ENCODE measurements at places on chromosomes 1 and 21.

DNA sequence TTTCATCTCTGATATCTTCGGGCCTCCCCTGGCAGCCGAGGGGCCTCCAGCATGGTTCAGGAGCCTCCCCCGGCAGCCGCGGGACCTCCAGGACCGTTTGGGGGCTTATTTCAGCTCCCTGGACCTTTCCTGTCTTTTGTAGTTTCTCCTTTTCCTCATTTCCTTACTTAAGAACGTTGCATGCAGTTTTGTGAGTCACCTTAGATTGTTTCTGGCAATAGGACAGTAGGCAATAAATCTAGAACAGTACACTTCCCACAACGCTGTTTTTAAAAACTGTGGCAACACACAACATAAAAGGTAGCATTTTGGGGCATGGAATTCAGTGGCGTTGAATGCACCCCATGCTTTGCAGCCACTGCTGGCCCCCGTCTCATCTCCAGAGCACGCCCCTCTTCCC, 24.4 kb downstream of the FAAP20 start:
- DNase-seq, result no peak

- no peak for DNase-seq
These were observed 4.6 kb downstream of the COL9A2 start for GRCh38 chr1:40312238-40313205.

DNA sequence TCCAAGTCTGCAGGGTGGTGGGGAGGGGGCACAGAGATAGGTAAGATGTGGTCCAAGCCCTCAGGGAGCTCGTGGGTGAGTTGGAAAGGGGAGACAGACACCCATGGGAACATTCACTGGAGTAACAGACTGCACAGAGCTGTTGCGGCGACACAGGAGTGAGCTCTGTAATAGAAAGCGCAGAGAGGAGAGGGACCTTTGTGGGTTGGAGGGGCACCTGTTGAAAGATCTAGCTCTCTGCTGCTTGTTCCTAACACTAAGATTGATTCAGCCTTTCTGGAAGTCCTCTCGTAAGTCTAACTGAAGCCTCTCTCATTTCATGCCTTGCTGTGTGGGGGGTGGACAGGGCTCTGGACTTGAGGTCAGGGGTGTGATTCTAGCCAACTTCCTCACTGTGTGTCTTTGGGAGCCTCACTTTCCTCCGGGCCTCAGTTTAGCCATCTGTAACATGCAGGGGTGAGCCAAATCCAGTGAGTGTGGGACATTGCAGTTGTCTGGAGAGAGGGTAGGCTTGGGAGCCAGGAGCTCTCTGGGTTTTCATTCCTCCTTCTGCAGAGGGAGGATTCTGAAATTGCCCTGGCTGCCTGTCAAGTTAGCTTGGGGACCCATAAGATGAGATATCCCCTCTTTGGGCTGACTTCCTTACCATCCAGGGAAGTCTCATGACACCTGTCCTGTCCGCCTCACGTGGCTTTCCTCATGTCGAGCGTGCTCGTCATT, 2.0 kb upstream of the ACOT11 start:
- no peak for DNase-seq

DNA sequence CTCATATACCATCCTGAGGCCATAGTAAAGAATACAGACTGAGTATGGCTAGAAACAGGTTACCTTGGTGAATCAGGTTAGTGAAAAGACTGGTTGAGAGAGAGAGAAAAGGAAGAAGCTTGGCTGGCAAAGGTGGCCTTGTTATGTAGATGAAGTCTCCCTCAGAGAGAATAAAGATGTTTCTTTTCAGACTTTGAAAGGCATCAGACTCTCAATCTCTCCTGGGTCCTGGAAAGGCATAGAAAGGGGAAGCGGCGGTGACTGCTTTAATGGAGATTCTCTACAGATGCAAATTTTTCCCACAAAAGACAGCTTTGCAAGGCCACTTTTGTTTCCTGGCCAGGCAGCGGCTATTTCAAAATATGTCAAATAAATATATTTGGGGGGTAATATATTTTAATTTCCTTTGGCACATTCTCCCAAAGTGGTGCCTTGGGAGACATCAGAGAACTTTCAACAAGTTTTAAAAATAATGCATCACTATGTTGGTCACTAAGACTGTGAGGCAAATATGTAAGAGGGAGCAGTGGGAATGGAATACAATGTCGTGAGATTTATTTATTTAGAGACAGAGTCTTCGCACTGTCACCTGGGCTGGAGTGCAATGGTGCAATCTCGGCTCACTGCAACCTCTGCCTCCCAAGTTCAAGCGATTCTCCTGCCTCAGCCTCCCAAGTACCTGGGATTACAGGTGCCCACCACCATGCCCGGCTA, 46.1 kb downstream of the NPHS2 start:
- DNase-seq, result no peak

DNA sequence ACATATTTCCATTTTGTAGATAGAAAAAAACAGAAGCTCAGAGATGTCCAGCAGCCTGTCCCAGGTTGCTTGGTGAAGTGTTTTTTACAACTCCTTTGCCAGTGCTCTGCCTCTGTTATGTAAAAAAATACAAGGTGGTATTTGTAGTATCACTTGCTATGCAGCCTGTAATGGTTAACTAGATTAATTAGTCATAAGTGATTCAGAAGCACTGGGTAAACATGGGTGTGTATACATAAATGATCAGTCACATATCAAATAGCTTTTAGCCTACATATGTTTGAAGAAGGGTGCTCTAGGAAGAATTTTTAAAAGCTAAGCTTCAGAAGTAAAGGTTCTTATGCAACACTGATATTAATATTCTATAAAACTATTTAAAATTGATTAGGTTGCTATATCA, 70.0 kb upstream of the MAGI3 start:
- no peak for DNase-seq

DNA sequence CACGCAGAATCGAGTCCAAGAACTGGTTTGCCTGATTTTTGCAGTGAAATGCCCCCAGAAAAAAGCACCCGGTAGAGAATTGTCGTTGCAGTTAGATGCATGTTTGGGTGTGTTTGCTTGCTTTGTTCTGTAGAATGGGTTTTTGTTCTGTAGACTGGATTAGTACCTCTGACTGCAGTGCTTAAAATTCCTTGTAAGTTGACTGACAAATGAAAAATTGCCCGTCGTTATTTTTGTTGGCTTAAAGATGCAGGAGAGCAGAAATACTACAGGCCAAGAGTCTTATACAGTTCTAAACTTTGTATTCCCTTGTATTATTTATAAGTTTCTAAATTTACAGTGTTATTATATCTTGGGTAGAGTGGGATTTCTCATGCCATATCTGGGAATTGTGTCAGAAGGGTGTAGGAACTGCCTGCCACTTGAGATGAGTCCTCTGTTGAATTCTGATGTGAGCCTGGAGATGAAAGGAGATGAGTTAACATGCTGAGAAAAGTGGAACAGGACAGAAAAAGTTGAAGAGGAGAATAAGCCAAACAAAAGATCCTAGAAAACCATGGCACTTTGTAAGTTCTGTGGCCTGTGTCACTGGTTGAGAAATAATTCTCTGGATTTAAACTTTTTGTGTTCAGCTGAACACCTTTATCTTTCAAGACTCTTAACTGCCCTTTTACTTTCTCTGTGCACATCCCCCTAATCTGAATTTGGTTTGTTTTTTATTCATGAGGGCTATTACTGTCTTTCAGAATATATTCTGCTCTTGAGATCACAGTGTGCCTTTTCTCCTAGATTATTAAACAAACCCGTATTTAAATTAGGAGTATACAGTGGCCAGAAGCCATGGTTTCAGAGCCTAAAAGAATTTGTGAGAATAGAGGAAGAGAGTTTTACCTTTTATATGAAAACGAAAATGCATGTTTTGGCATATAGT, 1.4 kb downstream of the DESI2 start:
- DNase-seq, result no peak

- DNase-seq, result no peak
These were observed 15.7 kb downstream of the ATP1A4 start for GRCh38 chr1:160167056-160167455.

- DNase-seq, result no peak
These were observed 6.2 kb downstream of the ZRANB2 start for GRCh38 chr1:71074681-71075080.

DNA sequence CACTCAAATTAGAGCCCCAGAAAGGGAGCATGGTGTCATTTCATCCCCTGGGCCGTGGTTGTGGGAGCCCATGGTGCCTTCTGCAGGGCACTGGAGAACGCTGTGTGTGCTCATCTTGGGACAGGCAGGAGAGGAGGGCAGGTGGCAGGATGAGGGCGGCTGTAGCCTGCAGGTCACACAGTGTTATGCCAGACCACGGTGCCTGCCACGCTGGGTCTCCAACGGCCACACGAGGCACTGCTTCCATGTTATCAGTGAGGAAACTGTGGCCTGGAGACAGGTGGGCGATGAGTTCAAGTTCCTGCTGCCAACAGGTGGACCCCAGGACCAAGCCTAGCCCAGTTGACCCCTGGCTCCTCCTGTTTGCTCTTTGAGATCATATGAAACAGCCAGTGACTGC, 21.0 kb downstream of the ABCG1 start:
- DNase-seq, result no peak

DNA sequence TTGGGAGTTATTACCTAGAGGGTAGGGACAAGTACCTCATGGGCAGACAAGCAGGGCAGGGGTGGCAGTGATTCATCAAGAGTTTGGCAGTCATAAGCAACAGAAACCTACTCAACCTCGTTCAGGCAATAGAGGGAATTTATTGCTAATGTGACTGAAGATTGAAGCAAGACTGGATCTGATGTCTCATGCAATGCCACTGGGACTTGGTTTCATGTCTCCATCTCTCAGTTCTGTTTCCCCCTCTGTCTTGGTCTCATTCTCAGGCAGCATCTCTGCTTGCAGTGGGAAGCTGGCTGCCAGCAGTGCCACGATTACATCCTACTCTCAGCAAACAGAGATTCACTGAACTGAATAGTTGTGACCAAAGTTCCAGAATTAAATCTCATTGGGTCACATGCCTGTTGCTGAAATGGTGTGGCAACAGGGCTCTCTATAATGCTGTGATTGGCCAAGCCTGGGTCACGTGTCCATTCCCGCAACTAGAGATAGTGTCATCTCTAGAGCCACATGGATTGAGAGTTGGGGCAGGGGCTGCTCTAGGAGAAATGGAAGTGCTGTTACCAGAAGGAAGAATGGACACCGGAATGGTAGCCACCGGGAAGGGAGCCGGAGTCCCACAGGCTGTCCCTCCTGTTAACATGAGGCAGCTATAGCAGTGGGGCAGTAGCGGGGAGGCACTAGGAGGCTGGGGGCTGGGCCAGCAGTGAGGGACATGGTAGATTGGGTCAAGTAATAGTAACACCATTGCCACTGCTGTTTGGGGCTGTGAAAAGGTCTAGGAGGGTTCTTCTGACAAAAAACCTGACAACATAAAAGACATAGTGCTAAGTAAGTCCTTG, 3.9 kb upstream of the CDC42 start:
- no peak for DNase-seq

DNA sequence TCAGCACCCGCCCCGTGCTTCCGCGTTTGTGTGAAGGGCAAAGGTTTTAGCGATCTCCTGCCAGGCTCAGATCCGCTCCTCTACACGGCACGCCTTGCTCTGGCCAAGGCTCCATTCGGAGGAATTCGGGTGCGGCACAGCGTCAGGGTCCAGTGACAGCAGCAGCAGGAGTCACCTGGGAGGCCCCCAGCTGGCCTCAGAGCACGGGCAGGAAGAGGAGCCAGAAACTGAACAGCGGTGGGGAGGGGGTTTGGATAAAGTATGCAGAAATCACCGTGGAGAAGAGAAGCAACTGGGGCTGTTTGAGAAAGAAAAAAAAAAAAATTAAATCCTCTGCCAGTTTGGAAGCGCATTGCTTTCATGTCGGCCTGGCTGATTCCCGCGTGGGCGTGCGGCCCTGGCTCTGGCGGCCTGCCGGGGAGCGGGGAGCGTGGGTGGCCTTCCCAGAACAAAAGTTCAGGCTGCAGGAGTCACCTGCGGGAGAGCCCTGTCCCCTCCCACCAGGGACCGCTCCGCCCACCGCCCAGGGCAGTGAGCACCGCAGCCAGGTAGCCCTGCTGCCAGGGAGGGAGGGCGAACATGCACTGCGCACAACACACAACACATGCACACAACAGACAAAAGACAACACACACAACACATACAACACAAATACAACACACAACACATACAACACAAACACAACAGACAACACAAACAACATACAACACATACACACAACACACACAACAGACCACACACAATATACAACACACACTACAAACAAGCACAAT, 107.6 kb downstream of the ETS2 start:
- no peak for DNase-seq

- no peak for DNase-seq
These were observed 100.5 kb downstream of the NGF start for GRCh38 chr1:115237507-115237906.

DNA sequence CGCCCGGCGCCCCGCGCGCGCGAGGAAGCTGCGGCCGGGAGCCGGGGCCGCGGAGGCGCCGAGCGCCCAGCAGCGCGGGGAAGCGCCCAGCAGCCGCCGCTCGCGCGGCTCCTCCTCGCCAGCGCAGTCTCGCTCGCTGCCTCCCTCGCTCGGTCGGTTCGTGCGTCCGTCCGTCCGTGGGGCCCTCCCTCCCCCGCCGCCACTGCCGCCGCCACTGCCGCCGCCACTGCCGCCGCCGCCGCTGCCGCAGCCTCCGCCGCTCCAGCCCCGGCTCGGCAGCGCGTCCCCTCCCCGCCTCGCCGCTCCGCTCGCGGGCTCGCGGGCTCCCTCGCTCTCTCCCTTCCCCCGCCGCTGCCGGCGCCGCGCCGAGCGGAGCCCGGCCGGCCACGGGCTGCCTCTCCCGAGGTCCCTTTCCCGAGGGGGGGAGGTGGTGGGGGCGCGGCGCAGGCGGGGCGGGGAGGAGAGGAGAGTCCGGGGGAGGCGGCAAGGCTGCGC, at the start of gene KCND3:
Gene KCND3, minus strand, starts transcription at position 138 of the 495 bp plus-strand sequence.
- DNase-seq, result no peak

DNA sequence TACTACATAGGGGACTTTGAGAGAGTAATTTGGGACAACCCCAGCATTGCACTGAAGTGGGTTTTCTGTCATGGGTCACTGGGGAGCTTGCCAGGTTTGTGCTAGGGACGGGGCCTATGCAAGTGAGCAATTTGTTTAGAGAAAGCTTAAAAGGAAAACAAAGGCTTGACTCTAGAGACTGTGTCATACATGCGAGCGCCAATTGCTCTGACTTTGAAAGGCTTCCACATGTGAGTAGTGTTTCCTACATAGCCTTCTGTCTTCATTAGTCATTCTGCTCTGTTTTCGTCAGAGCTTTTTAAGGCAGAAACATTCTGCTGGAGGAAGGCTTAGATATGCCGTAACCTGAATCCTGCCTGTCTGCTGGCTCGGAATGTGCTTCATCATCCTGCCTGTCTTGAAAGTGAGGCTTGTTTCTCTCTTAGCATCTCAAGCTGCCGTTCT, 28.4 kb downstream of the TRIM45 start:
- DNase-seq, result no peak

GRCh38 chr1:12415038-12415466, 185.2 kb downstream of the VPS13D start:
- DNase-seq, result no peak

- peak; percentile 40 for DNase-seq
These were observed 2.2 kb downstream of the TCEA3 start for GRCh38 chr1:23422241-23422877.

DNA sequence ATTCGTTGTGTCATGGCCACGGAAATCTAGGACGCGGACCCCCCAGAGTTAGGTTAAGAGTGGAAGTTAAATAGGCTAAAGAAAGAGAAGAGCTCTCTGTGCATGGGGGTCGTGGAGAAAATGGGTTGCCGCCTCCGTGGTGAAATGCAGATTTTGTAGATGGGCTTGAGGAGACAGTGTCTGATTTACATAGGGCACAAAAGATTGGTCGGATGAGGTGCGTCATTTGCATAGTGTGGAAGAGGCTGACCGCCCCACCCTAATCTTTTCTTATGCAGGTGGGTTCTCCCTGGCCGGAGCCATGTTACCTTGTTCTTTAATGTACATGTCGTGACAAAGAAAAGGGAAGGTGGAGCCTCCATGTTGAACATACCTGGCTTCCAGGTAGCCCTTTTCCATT, 14.3 kb upstream of the SLC5A9 start:
- DNase-seq, result no peak

- no peak for DNase-seq
These were observed 4.1 kb upstream of the HDGF start for GRCh38 chr1:156755527-156755950.

Data from activated CD8-positive, alpha-beta memory T cell treated with anti-CD3 and anti-CD28 coated beads, Interleukin-2, amount 50 U/mL, for 4 hours (primary cell).